ENCODE measurements at places on chromosomes 7 and 10.

DNA sequence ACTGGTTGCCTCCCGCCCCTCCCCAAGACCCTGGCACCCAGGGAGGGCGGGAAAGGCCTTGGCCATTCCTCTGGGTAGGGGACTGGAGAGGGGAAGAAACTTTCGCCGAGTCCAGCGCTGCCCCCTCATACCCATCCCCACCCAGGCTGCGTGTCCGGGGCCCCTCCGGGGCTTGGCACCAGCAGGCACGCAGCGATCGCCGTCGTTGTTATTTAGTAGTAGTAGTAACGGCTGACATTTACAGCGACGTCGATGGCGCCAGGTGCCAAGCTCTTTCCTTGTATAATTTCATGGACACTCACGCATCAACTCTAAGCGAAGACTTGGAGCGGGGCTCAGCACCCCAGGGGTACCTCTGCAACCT lies 3.3 kb upstream of the PDGFA start:
- DNase-seq: no peak

GRCh38 chr10:34558093-34558583 lies 257.0 kb downstream of the PARD3 start:
- DNase-seq: no peak

- no peak for DNase-seq
Observed at GRCh38 chr7:98913612-98914011, 35.3 kb downstream of the TRRAP start.

GRCh38 chr7:111746950-111747349 lies 184.7 kb upstream of the IMMP2L start:
- DNase-seq: no peak

DNA sequence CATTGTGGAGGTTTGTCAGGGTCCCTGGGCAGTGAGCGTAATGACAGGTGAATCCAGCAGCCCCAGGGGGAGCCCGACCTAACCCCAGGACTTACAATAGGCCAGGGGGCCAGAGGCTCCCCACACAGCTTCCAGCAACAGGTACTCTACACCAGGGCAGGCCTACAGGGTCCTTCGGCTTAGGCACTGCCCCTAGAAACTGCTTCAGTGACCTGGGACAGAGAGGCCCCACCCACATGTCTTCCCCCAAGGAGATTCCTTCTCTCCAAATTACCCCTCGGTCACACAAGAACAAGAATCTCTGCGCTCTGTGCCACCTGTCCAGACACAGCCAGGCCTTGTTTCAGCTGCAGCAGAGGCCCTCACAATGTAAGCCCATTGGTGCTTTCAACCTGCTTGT lies 24.4 kb downstream of the SKIDA1 start:
- no peak for DNase-seq

DNA sequence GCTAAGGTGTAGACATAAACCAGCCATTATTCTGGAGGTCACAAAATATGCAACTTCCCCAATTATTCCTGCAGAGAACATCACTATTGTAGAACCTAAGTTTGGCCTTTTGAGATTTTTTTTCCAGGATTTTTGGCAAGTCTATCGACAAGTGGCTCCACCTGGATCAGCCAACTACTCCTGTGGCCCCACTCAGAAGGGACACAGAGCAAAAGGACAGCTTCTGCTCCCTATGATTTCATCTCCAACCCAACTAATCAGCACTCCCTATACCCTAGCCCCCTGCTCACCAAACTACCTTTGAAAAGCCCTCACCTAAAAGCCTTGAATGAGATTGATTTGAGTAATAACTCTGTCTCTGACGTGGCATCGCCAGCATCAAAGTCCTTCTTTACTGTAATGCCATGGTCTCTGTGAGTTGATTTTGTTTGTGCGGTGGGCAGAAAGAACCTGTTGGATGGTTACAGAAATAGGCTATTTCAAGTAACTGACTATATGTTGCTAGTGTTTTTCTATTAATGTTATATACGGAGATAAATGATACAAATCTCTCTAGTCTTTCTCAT lies 13.7 kb upstream of the CROT start:
- no peak for DNase-seq
